LoVo (cell line): ENCODE measurements at places on chromosomes 11 and 22.

DNA sequence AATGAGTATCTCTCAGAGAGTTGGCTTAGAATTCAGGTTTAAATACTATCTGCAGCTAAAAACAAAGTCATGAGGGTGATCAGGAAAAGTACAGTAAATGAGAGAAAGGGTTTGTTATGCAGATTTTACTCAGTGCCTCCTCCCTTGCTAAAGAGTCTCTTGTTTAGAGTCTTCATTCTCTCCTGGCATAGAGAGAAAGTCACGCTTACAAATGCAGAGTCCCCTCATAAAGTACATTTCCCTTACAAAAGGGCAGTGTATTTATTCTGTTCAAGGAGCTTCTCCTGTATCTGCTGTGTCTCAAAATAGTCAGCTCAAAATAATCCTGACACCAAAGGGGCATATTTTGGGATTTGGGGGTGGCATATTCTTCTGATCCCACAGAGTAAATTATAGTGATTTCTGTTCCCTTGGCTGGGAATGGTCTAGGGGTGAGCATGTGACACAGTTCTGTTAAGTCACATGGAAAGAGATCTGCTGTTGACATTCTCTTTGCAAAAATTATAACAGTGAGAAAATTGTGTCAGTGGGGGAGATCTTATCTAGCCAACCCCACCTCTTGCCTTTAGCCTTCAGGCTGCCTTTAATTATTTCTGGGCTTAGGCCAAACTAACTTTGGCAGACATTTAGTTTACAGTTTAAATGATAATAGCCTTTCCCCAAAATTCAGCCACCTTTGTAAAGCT is 102.9 kb downstream of the MTNR1B start:
- DNase-seq: no peak

DNA sequence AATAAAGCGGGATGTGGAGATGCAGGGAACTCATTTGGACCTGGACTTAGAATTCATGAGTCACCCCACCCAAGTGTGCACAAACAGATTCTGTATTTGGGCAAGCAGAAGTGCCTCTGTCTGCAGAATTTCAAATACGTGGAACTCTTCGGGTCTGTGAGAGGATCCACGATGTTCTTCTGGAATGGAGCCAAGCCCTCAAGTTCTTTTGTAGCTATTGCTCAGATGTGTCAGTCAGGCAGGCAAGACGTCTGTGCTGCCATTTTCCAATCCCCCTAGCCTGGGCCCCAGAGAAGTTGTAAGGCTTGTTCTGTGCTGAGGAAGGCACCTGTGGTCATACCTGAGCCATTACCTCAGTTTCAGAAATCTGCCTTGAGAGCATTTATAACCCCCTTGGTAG is 132.8 kb upstream of the RASSF10 start:
- DNase-seq: no peak

GRCh38 chr11:1486054-1486825 is at the start of gene MOB2:
TSS of gene MOB2 (minus strand) at chr11:1486779. CDS start at chr11:1486556, 223 bp downstream.
- DNase-seq: no peak

DNA sequence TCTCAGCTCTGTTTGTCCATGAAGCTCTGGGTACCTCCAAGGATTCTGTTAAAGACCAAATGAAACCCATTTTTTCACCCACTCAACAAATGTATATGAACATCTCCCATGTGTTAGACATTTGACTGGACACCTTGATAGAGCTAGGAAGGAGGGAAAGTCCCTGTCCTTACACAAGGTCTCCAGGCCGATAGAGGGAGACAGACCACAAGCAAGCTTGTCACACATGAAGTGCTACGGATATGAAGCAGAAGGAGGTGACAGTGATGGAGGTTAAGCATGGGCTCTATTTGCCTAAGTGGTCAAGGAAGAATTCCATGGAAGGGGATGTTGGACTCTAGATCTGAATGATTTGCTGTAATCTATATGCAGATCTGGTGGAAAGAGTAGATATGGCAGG is 138.5 kb downstream of the MYO18B start:
- DNase-seq: no peak

GRCh38 chr22:30614268-30614667 is 7.3 kb downstream of the TCN2 start:
- no peak for DNase-seq

DNA sequence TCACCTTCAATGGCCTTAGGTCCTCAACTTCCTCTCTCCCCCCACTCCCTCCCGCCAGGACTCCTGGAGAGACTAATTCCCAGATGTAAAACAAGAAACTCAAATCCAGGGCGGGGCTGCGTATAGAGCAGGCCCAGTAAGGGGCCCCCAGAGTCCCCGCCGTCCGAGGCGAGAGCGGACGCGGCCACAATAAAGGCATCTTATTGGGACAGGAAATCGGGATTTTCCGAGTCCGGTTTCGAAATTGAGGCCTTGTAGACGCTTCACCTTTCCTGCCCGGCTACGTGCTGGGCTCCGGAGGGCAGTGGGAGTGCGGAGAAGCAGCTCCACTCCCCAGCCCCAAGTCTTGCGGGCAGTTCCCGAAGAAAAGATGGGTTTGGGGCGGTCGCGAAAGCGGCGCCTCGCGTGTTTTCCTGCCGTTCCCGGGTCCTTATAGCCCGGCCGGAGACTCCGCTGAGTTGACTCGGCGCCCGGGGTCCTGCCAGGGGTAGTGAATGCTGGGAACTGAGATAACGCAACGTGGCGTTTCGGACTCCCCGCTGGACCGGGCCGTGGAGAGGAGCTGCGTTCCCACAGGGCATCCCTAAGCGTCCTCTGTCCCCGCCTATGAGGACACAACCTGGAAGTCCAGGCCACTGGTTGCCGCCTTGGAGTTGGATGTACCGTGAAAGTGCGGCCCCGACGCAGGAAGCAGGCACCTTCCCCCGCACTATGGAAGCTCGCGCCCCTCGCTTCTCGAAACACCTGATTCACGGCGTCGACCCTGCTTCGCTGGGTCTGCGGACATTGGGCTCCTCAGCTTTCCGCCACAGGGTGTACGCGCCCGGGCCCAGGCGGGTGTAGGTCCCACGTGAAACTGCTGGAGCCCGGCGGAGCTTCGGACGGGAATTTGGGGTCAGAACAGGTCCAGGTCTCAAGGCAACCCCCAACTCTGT is 4.8 kb upstream of the CHRM1 start:
- no peak for DNase-seq

- no peak for DNase-seq
Measured at GRCh38 chr11:120089036-120090001, 48.6 kb downstream of the TRIM29 start.

- no peak for DNase-seq
Measured at GRCh38 chr22:41028841-41029240, 63.6 kb upstream of the EP300 start.

- no peak for DNase-seq
Measured at GRCh38 chr22:17733466-17733865, 40.8 kb downstream of the BID start.

DNA sequence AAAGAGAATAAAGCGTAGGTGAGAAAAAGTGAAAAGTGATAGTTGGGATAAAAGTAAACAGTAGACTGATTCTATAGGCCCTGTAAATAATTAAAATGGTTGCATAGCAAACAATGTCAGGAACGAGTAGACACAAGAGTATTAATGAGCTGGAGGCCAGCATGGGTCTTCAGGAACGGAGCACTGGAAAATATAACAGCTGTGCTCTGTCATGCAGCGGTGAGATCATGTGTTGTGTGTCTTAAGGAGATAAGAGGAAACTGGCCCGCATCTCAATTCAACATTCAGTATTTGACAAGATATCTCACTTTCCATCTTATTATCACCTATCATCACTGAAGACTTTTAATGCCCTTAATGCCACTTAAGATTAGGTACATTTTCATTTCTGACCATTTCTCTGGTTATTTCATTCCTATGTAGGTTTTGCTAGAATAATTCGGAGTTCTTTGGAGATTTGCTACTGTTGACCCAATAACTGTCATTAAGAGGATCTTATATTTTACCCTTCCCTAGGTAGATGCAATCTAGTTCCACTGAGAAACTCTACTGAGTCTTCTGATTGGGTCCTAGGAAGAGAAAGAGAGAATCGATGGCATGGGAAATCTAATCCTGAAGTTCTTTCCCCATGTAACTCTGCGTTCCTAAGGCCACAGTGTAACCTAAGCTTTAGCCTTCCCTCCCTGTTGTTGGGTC is 35.5 kb upstream of the VWA5A start:
- DNase-seq: no peak

DNA sequence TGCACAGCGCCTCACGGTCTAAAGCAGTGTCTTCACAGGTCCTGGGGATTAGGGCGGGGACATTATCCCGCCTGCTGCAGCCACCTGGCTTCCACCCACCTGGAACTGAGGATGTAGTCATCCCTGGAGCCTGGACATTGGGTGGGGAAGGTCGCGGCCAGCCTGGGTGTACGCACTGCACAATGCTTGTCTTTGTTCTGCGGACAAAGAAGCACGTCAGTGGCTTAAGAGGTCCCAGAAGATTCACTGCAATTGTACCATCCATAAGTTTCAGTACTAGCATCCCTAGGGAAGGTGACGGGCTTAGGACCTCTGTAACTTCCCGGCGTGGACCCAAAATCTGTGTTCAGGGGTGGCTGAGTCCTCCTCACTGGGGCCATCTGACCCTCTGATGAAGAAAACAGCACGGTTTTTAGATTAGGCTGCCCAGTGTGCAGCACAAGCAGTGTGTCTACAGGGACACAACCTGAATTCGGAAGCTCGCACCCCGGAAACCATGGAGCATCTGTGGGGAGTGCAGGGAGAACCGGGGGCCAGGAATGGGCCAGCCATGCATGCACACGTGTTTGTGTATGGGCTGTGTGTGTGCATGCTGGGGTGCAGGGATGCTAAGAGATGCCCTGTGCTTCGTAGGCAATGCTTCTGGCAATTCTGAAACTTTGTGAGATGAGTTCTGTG is 342.6 kb upstream of the B3GAT1 start:
- no peak for DNase-seq

GRCh38 chr11:57514538-57515331 is 767 bp downstream of the SLC43A1 start:
- DNase-seq: no peak

DNA sequence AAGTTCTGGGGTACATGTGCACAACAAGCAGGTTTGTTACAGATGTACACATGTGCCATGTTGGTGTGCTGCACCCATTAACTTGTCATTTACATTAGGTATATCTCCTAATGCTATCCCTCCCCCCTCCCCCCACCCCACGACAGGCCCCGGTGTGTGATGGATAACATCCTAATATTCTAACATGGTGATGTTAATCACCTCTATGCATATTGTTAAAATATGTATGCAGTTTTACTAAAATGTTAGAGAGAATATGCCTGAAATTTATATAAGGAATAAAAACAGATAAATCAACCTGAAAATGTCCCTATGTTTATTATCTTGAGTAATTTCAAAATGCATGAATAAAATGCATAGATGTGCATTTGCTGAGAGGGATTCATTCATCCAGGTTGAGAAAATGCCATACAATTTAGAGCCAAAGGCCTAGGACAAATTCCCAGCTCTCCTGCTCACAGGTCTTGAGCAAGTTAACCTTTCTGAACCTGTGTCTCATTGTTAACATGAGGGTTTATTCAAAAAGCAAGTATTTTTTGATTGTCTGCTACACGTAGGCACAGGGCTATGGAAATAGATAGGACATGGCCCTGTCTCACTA is 38.7 kb downstream of the APIP start:
- no peak for DNase-seq

GRCh38 chr11:64356498-64357411 is 2.2 kb upstream of the RPS6KA4 start:
- DNase-seq: no peak

- DNase-seq: peak; percentile 7
Measured at GRCh38 chr22:35102663-35103062, 36.7 kb downstream of the ISX start.

GRCh38 chr22:46672731-46673130 is 52.5 kb downstream of the GRAMD4 start:
- no peak for DNase-seq

DNA sequence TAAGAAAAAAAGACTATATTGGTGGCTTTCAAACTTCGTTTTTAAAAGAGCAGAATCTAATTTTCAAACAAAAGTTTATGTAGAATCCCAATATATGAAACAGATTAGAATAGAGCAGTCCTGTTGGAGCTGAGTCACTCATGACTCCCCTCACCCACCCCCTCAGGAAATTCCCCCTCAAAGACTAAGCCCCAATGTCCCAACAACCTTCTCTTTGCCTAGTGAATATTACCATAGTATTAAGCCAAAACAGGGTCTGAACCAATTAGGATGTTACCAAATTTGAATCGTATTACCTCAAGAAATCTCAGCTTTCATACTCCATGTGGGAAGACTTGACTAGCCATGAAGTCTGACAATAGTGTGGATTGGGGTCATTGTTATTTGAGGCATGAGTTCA is 7.8 kb upstream of the PIWIL4 start:
- no peak for DNase-seq

GRCh38 chr11:117702946-117703598 is 93.9 kb downstream of the DSCAML1 start:
- DNase-seq: no peak

DNA sequence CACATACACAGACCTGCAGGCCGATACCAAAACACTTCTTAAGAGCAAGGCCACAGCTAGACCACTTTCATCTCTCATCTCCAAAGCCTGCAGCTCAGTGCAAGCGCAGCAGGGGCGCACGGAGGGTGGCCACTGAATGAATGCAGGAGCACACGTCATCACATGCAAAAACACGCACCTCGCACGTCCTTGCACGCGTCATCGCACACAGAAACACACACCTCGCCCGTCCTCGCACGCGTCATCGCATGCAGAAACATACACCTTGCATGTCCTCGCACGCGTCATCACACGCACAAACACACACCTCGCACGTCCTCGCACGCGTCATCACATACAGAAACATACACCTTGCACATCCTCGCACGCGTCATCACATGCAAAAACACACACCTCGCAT is 17.2 kb downstream of the IGSF9B start:
- DNase-seq: no peak

- no peak for DNase-seq
Measured at GRCh38 chr11:60158636-60159035, 24.2 kb downstream of the MS4A6A start.

DNA sequence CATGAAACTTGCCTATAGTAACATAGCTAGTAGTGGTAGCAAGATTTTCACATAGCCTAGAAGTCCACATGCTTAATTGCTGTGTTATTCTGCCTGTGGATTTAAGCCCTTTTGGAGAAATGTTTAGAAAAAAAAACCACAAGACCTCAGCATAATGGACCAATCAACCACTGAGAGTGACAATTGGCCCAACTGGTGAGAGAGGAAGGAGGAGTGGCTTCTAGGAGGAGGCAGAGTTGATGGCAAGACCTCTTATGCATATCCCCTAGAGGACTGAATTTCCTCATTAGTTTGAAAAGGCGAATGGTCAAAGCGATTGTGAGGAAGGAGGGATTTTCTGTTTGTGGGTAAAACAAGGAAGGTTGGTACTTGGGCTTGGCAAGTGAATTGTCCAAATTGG is 30.6 kb downstream of the NNMT start:
- no peak for DNase-seq

DNA sequence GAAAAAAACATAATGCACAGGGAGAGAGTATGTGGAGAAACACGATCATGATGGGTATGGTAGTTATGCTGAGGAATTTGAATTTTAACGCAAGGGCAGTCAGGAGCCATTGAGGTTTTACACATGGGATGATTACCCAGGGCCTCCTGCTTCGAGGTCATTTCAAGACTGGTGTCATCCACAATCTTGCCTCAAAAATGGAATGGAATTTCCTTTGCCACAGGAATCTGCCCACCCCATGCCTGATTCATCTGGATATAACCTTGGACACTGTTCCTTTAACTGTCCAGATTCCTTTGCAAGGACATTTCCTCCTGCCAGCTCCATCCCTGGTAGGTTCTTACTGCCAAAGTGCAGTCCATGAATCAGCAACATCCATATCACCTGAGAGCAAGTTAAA is 655.9 kb upstream of the TENM4 start:
- DNase-seq: peak; percentile 23

GRCh38 chr22:39183991-39184585 is 31.6 kb upstream of the CBX7 start:
- no peak for DNase-seq
